ENCODE measurements at places on chromosomes 11 and 22.

DNA sequence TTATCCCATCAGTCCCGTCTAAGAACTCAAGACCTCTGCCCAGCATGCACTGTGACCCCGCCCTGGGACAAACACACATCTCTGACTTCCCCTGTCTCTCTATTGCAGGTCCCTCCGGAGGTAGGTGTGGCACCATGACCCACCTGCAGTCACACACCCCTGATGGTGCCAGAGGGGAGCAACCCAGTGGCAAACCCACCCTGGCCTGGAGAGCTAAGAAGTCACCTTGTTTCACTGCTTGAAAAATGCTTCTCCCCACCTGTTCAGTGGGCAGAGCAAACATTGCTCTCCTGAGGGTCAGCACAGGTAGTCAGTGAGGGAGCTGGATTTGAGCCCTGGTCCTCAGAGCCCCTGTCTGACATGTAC lies 23.9 kb downstream of the CAPN1 start:
- no peak for DNase-seq

DNA sequence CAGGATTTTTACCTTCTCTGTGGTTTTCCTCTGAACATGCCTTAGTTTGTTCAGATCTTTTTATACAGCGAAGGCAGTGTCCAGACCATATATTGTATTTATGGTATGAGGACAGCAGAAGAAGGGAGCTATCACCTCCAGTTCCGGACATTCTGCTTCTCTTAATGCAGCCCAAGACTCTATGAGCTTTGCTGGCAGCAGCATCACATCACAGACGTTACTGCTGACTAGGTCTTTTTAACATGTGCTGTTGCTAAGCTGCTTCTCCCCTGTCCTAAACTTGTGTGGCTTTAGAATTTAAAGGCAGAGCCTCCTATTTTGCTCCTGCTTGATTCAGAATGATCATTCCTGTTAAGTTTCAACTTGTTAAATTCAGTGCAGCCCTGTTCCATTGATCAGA lies 13.4 kb downstream of the MICAL2 start:
- DNase-seq = no peak

- DNase-seq = no peak
Measured at GRCh38 chr11:13294771-13295579, 17.4 kb downstream of the BMAL1 start.

GRCh38 chr11:19878520-19878919 lies 165.9 kb downstream of the NAV2 start:
- DNase-seq = no peak

DNA sequence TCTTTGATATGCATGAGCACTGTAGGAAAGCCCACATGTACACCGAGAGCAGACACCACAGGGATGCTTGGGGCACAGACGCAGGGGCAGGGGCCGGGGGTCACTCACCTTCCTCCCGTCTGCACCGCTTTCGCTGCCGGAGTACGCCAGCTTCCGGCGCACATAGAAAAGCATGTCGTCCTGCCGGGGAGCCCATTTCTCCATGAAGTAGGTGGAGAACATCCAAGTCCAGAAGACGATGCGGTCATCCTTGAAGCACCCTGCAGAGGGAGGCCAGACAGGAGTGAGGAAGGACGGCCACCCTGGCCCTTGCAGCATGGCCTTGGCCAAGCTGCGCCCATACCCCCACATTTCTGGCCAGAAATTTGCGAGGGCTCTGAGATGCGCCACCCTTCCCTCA lies 28.8 kb downstream of the KIAA0930 start:
- DNase-seq = no peak

GRCh38 chr11:31903225-31904074 lies 92.3 kb upstream of the PAX6 start:
- DNase-seq = no peak

- peak; percentile 4 for DNase-seq
Measured at GRCh38 chr11:2768471-2769408, 68.9 kb upstream of the KCNQ1OT1 start.

DNA sequence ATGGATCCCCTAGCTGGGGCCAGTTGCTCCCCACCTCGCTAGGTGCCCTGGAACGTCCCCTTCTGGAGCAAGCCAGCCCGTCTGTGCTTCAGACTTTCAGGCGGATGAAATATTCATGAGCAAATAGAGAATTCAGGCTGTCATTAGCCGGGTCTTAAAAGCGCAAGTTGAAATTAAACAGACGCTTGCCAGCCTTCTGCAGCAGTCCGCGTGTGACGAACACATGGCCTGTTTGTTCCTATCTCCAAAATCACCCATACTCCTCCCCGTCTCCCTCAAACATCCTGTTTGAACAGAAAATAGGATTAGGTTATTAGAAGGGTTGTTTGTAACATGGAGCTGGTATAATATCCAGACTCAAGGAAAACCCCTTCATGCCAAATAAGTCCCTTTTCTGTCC lies 38.7 kb downstream of the MYO18B start:
- DNase-seq = no peak

DNA sequence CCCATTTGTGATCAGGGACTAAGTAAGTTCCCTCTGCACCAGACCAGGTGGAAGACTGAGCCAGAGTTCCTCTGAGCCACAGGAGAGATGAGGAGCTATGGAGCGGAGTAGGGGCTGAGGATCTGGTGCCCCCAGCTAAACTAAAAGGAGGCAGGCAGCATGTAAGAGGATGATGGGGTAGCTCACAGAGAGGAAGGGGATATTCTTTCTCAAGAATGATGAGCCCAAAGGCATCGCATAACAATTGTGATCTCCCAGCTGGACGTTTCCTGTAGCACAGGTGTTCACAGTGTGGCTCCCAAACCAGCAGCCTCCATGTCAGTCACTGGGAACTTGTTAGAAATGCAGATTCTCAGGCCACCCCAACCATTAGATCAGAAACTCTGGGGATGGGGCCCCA lies 24.4 kb downstream of the ADAMTS8 start:
- DNase-seq = no peak

DNA sequence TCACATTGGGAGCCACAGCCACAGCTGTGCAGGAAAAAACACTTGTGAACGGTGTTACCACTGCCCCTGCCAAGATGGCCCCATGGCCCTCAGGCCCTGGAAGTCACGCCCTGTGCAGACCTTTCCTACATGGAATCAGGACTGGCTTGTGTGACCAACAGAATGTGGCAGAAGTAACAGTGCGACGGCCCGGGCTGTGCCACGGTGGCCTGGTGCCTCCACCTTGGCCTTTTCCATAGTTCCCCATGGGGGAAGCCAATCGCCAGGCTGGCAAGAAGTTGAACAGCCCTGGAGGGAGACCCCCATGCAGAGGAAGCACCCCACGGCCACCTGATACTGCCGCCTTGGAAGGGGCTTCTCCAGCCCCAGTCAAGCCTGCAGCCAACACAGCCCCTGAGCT lies 48.0 kb downstream of the DHCR7 start:
- no peak for DNase-seq

DNA sequence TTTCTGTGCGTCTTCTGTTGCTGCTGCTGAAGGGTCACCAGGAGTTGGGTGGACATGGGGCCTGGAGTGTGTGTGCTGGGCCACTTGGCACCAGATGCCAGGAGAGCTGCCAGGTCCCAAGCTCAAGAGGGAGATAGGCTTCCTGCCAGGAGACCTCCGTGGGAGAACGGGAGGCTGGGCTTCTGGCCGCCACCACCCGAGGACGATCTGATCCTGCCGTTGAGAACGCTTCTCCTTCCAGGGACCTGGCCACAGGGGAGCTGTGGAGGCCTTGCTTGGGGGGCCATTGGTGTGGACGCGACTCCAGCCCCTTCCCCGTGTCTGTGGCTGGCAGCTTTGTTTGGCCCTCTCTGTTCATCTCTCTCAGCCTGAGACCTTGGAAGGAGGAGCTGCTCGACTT lies 2.4 kb downstream of the BRSK2 start:
- no peak for DNase-seq

GRCh38 chr11:120337355-120338106 lies 1.3 kb downstream of the ARHGEF12 start:
- no peak for DNase-seq

DNA sequence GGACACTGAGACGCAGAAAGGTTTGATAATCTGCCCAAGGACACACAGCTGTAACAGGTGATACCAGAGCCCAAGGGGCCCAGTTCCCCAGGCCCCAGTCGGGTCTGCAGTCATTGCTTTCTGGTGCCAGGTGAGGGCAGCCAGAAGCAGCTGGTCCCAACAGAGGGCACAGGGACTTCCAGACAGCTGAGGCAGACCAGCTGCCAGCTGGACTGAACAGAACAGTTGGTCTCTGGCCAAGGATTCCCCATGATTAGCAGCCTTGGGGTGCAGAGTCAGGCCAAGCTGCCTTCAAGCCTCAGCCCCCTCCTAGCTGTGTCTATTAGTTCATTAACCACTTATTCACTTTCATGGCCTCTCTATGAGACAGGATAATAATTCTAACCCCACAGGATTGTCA lies 105.6 kb downstream of the RRAS2 start:
- DNase-seq = no peak

GRCh38 chr22:29014773-29015172 lies 46.9 kb downstream of the C22orf31 start:
- DNase-seq = no peak

GRCh38 chr11:77080643-77081210 lies 14.0 kb downstream of the CAPN5 start:
- no peak for DNase-seq

GRCh38 chr11:134017511-134018430 lies 51.1 kb upstream of the JAM3 start:
- DNase-seq = no peak

DNA sequence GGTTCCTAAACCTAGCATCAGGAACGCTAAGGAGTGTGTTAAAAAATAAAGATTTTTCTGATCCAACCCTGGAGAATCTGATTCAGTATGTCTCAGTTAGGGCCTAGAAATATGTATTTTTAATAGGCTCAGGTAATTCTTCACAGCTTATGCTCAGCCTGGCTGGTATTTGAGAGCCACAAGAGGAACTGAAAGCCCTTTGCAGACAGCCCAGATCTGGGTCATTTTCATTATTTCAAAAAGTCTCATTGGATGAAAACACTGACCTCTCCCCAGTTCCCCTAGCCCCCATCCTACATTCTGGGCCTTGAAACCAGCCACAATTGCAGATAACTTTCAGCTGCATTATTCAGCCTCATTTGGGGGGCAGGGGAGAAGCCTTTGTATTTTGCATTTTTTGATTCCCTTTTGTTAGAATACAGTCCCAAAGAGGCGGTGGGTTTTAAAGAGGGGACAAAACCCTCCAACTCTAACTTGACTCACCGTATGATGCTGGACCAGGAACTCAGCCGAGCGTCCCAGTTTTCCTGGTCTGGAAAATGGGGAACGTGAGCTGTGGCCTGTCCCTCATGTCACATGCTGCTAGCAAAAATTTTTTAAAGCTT lies 66.0 kb upstream of the LARGE1 start:
- no peak for DNase-seq

DNA sequence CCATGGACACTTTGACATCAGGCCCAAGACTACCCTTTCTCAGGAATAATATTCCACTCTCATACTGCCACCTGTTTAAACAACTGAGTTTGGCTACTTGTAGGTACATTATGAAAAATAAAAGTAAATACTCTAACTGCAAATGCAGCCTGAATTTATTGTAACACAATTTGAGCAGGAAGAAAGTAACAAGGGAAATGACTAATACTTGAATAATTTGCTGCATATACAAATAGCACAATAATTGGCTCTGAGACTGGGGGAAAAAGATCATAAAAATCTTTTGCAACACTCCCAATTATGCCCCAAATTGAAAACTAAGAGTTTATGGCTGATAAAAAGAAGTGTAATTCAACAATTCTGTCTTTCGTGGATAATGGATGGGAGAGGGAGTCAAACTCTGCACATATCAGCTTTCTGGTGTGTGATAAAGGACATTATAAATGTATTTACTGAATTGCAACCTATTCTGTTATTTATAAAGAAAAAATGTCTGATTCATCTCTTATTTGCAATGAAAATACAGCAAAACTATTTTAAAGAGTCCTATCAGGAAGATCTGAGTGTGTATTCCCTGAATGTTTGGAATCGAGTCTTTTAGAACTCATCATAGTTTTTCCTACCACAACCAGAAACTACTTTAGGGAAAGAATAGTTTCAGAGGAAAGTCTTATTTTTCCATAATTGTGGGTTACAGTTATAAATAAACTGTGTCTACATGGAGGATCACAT lies 359.0 kb downstream of the JRKL start:
- DNase-seq = no peak

GRCh38 chr22:42912059-42912458 lies 55.0 kb upstream of the ARFGAP3 start:
- DNase-seq = no peak

DNA sequence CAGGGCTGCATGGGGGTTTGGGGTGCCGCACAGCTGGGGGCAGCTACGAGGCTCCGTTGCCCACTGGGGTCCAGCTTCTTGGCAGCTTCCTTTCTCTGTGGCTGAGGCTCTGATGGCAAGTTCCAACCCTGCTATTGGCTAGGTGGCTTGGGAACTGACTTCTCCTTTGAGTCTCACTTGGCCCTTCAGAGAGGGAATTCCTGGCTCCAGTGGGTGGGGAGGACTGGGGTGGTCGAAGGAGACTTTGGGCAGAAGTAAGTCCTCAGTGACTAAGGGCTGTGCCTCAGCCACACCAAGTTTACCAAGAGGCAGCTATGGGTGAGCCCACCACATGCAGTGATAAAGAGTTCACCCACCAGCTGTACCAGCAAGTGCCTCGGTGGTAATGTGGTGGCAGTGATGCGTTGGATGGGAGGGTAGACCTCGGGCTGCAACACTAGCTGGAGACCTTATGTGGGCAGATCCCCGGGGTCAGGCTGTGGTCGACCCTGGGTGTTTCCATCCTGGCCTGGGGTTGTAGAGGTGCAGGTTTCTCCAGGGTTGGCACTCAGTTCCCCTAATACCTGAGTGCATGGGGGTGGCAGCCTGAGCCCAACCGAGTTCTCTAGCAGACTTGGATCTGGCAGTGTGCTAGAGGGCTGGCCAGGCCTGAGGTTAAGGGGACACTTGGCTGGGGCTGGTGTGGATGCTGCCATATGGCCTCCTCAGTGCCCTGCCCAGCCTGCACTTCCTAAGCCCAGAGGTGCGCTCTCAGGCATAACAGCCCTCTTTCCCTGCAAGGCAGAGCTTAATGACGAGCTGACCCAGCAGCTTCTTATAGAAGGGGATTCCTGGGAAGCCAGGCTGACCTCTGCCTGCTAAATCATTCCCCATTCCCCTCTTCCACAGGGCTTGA lies 197.0 kb upstream of the CADM1 start:
- DNase-seq = no peak
